ENCODE measurements at places on chromosomes 2 and 18. TPM values are rescaled to one million over a fixed set of nuclear protein-coding genes. Genes with fewer than 3 reads are reported as not detected.

- DNase-seq = no peak
These were observed 181.3 kb downstream of the TMX3 start for GRCh38 chr18:68533641-68534040.

- no peak for DNase-seq
These were observed 127.8 kb downstream of the TPGS2 start for GRCh38 chr18:36700955-36701354.

GRCh38 chr2:176112375-176113302 lies 3.9 kb upstream of the HOXD10 start:
- peak; percentile 67 for DNase-seq

DNA sequence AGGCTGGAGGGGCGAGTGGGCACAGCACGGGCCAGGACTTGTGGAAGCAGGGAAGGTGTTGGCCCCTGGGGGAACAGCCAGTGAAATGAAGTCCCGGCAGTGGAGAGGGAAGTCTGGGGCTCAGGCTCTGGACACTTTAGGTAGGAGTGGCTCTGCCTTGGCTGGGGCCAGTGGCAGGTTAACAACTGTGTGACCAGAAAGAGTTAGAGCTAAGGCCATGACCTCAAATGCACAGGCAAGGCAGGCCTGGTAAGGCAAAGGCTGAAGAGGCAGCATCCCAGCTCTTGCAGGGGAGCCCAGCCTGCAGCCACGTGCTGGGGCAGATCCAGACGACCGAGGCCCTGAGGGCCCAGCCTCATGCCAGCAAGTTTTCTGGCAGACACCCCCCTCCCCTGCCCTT lies 21.5 kb downstream of the PCARE start:
- DNase-seq = no peak

DNA sequence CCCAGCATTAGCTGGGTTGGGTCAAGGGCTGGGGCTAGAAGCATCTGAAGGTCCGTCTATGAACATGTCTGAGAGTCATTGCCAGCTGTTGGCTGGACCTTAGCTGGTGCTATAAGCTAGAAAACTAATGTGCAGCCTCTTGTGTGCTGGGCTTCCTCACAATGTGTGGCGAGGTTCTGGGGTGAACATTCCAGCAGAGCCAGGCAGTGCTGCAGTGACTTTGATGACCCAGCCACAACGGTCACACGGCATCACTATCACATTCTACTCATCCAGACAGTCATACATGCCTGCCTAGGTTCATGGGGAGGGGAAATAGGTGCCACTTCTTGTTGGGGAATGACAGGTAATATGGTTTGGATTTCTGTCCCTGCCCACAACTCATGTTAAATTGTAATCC lies 260.5 kb downstream of the CYP26B1 start:
- DNase-seq = no peak

DNA sequence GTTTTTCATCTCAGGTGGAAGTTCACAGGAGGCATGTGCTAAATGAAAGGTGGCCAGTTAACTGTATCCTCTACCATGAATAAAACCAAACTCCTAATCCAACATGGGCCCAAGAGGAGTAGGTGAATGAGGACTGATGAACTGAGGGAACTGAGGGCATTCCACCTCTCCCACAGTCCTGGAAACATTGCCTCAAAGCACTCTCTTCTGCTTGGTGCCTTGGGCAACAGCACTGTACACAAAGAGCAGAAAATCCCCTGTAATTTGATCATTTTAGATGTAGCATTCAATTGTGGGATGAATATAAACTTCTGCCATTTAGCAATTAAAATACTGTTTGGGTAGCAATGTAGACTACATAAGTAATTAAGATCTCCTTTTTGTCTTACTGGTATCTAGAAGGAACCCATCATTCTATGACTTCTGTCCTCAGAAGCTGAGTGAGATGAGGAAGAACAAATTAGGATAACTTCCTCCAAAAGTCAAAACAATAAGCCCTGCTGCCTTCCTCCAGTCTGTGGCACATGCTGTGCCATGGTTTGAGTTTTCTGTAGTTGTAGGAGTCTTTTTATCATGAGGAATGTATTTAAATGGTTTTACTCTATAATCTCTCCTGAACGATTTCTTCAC lies 86.7 kb upstream of the ZEB2 start:
- no peak for DNase-seq

The INPP1 gene
- total RNA-seq = 21.6 TPM

DNA sequence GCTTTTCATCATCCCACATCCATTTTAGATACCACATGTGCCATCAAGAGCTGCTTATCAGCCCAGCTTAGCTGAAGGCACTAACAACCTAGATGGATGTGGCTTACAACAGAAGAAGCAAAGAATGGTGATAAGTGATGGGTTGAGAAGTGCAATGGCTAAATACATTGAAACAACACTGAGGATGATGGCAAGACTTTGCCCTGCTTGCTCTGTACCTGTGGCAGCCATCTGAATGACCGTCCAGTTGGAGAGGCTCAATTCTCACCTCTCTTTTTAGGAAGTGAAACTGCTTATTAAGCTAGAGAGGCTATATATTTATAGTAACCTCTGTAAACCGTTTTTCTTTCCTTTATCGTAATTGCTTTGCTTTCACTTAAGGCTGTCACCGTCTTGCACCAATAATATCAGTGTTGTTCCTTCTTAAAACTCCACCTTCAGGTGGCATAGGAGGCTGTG lies 5.7 kb downstream of the GPATCH11 start:
- DNase-seq = no peak

All from type B pancreatic cell (in vitro differentiated cells).